ENCODE measurements at places on chromosomes 16 and 17.

DNA sequence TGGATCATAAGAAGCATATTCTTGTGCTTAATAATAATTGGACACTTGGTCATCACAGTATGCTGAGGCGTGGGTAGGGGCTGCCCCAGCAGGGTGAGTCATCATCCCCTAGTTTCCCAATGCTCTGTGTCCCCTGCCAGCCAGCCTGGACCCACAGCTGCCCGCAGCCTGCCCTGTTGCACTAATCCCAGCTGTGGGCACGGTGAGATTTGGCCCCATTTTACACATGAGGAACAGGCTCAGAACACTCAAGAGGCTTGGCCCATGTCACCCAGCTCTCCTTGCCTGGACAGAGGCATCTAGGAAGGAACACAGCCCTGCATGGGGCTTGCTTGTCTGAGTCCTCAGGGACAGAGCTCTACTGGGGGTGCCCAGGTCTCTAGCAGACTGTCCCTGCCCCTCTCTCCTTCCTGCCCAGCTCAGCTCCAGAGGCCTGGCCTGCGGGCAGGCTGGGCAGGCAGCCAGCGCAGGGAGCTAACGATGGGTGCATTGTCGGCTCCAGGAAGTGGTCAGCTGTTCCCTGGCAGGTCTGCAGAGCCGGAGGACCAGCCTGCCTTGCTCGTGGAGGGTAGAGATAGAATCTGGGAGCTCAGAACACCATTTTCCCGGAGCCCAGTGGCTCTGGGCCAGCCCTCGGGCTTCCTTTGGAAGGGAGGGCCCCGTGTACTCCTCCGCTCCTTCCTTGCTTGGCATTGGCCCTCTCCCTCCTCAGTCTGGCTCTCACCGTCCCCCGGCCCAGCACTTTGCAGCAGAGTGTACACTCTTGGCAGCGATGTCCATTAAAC, 189.4 kb downstream of the RAB11FIP4 start:
- H3K27ac ChIP-seq: no peak overlapping the region
- no peaks in the 10 kb centered on the region for H3K27me3 ChIP-seq
- no peak for DNase-seq

GRCh38 chr17:17533901-17534441, 37.8 kb upstream of the RASD1 start:
- H3K4me1 ChIP-seq: no peaks in the 10 kb centered on the region
- no peaks in the 10 kb centered on the region for H3K27me3 ChIP-seq
- no peak overlapping the region for H3K27ac ChIP-seq
- H3K36me3 ChIP-seq: no peaks in the 10 kb centered on the region
- H3K4me3 ChIP-seq: no peak overlapping the region

GRCh38 chr16:24980077-24980793, 34.9 kb downstream of the ARHGAP17 start:
- no peaks in the 10 kb centered on the region for H3K36me3 ChIP-seq
- no peak for DNase-seq
- H3K27me3 ChIP-seq: no peaks in the 10 kb centered on the region
- H3K4me3 ChIP-seq: no peak overlapping the region
- peaks cover 3% of the 10 kb centered on the region for H3K4me1 ChIP-seq

DNA sequence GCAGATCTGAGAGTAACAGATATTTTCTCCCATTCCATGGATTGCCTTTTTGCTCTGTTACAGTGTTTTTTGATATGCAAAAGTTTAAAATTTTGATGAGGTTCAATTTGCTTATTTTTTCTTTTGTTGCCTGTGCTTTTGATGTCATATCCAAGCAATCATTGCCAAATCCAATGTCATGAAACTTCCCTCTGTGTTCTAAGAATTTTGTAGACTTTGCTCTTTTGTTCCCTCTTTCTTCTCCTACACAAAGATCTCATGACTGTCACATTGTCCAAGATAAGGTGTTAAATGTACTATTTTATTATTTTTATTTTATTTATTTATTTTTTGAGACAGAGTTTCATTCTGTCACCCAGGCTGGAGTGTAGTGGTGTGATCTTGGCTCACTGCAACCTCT, 18.9 kb upstream of the KCNH6 start:
- H3K27ac ChIP-seq: no peak overlapping the region
- no peaks in the 10 kb centered on the region for H3K36me3 ChIP-seq

DNA sequence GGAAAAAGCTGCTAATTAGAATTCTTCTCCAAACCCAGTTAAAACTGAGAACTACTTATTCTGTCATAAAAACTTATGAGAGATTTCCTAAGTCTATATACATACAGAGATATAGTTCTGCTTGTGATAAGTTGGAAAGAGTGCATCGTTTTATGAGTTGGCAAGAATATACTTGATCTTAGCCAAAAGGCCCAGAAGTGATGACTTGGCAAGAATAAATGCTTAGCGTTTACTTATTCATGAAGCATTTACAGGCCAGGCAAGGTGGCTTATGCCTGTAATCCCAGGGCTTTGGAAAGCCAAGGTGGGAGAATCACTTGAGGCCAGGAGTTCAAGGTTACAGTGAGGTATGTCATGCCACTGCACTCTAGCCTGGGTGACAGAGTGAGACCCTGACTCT, 81.7 kb downstream of the CYB561 start:
- H3K36me3 ChIP-seq: no peaks in the 10 kb centered on the region
- no peaks in the 10 kb centered on the region for H3K4me1 ChIP-seq
- no peaks in the 10 kb centered on the region for H3K27me3 ChIP-seq
- H3K27ac ChIP-seq: no peak overlapping the region
- DNase-seq: no peak
- H3K4me3 ChIP-seq: no peak overlapping the region

- no peak for DNase-seq
- no peak overlapping the region for H3K27ac ChIP-seq
- H3K27me3 ChIP-seq: peaks cover 23% of the 10 kb centered on the region
- no peak overlapping the region for H3K4me3 ChIP-seq
- H3K36me3 ChIP-seq: no peaks in the 10 kb centered on the region
These were observed 19.0 kb upstream of the CALB2 start for GRCh38 chr16:71339236-71340171.

DNA sequence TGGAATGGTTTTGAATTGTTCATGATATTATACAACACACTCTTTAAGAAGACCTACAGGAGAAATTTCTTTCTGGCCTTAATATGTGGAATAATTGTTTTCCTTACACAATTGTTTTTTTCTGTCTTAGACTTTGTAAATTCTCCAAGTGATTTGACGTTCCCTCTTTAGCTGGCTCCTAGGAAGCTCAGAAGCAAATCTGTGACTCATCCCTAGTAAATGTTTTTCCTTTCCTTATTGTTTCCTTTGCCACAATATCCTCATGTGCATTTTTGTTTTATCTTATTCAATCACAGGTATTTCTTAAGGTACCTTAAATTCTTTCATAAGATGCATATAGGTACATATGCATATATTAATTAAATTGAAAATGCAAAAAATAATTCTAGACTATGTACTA, 13.5 kb downstream of the KIAA0753 start:
- H3K36me3 ChIP-seq: peaks cover 39% of the 10 kb centered on the region
- H3K4me1 ChIP-seq: no peaks in the 10 kb centered on the region
- no peaks in the 10 kb centered on the region for H3K27me3 ChIP-seq
- H3K4me3 ChIP-seq: no peak overlapping the region
- H3K27ac ChIP-seq: no peak overlapping the region
